ENCODE measurements at places on chromosomes 11 and 22.

DNA sequence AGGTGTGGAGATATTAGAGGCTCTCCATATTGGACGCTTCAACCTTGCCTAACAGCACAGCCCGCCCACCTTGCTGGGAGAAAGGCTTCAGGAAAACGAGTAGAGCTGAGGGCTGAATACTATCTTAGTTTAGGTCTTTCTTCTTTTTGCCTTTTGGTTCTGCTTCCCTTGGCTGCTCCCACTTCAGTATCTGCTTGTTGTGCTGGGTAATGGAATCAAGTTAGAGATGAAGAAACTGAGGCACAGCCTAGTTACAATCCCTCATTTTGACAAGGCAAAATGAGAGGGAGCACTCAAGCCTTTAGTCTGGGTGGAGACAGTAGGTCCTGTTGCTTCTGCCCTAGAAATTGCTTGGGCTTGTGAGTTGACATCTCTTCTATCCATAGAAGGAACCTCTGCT lies 41.3 kb upstream of the HSD17B12 start:
- no peak for DNase-seq

DNA sequence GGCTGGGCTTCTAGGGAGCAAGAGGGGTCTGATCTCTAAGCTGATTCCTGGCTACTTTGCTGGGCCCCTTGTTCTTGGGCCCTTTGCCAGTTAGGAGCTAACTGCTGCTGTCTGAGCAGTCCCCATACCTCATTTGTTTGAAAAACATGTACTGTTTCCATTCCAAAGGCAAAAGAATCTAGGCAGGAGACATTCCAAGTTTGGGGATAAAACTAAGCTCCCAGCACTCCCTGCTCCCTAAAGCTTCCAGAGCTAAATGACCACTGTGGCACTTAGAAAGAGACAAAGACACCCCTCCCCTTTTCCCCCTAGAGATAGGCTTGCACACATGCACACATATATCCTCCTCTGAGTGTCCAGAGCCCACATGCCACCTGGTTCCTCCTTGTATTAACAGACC lies 22.7 kb upstream of the RRM1 start:
- no peak for DNase-seq

GRCh38 chr11:35796562-35796961 lies 134.0 kb downstream of the TRIM44 start:
- DNase-seq = no peak

DNA sequence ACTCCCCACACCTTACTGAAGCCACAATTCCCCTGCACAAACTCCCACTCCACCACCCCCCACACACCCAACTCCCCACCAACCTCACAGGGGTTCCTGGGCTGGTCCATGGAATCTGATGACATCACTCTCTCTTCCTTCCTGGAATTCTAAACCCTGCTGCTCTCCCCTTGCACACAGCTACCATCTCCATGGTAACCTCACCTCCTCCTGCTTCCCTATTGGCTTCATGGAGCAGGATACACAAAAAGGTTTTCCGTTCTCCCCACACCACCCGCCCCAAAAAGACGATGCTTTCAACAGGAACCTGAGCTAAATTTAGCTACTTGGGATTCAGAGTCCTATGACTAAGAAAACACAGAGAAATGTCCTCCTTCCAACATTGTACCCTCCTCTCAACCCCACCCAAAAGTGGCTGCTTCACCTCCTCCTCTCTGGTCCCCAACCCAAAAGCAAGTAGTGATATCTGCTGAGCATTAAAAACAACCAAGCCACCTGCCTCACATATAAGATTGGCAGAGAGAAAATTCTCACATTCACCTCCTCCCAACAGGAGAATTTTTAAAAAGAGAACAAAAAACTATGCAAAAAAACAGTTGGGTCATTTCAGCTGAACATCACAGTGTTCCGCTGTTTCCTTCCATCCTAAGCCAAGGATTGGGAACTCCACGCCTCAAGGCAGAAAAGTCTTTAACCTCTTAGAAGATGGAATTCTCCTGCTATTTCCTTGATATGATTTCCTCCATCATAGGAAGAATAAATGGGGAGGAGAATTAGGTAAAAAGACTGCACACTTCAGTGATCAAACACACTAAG lies 66.9 kb downstream of the RBFOX2 start:
- peak; percentile 88 for DNase-seq

DNA sequence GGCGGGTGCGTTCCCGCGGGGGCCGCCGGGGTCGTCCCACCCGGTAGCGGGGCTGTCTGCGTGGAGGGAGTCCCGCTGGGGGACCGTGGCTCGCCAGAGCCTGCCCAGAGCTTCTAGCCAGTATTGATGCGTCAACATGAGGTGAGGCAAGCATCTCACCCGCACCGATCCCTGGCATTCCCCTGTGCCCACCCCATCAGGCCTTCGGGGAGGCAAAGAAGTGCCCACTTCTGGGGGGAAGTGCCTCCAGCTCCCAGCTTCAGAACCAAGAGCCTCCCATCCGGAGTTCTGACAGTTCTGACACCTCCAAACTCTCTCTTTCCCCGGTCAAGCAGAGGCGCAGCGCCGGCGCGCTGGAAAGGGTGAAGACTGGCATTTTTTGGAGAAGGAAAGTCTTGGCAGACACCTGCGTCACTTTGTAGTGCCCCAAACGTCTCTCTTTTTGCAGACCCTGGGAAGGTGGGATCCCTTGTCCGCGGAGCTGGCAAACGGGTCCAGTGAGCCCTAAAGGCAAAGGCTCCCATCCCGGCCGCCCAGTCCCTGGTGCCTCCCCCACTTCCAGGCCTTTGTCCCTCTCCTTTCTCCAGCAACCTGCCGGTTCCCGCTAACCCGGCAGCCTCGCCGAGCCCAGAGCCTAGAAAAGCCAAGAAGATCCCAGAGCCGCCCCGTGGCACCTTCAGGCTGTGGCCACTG lies 3.2 kb upstream of the PAX6 start:
- DNase-seq = no peak

- DNase-seq = no peak
Measured at GRCh38 chr11:371051-371450, 1.8 kb downstream of the B4GALNT4 start.

DNA sequence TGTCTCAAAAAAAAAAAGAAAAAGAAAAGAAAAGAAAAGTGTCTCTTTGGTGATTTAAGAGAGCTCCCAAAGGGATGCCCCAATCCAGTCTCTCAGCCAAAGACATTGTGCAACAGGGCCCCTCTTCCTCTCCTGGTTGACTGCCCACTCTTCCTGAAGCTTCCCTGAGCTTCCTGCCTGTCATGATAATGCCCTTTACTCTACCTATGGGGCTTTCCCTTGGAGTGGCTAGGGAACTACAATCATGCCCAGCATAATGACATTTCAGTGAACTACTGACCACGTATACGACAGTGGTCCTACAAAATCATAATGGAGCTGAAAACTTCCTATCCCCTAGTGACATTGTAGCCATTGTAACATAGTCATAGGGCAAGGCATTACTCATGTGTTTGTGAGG lies 118.0 kb downstream of the RASSF10 start:
- no peak for DNase-seq

DNA sequence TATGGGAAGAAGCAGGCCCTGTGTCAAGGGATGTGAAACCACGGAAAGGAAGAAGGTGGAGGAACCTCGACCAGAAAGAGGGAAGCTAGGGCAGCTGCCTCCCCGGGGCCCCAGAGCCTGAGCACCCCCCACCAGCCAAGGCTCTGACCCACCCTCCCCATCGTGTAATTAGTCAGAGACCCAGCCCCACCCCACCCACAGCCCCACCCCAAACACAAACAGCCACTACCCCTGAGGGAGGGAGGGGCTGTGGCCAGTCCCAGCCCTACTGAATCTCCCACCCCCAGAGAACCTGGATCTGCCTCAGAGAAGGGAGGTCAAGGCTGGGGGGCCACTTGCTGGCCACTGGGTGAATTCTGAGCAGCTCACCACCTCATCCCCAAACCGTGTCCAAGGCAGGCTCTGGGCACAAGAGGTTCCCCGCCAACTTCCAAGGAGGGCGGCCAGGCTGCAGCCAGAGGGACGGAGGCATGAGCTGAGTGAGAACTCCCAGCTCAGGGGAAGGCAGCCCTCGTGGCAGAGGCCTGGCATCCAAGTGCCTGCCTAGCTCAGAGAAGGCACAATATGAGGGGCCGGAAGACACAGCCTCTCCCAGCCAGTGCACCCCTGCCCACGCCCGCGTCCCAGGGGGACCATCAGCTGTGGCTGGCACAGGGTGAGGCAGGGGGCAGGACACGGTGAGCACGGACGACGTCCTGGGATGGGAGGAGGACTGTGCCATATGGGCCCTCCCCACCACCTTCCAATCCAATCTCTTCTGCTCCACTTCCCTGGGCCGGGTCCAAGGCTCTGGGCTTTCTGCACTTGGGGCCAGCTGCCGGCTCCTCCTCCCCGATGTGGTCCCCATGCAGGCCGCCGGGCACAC lies 2.7 kb downstream of the PLXNB2 start:
- DNase-seq = no peak

DNA sequence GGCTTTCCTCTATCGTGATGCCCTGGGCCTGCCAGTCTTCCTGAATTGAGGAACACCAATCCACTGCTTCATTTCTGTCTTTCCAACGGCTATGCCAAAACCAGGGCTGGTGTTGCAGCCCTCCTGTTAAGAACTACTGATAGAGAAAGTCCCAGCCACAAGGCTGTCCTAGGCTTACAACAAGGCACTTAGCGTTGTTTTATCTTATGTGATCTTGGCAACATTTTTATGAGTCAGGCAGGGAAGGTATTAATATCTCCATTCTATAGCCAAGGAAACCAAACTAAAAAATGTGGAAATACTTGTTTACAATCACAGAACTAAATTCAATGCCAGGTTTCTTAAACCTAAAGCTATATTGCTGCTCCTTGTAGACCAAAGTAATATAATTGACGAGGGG lies 89.9 kb upstream of the AMOTL1 start:
- DNase-seq = no peak

- no peak for DNase-seq
Measured at GRCh38 chr22:43118024-43118849, 7.7 kb downstream of the BIK start.

- DNase-seq = no peak
Measured at GRCh38 chr11:852762-853161, 10.1 kb downstream of the TSPAN4 start.

Data from DMS153 (cell line).